ENCODE measurements at places on chromosomes 3 and 15.

- no peak for DNase-seq
Measured at GRCh38 chr15:99320374-99321215, 69.3 kb downstream of the LRRC28 start.

- no peak for DNase-seq
Measured at GRCh38 chr3:18241837-18242236, 183.3 kb downstream of the SATB1 start.

DNA sequence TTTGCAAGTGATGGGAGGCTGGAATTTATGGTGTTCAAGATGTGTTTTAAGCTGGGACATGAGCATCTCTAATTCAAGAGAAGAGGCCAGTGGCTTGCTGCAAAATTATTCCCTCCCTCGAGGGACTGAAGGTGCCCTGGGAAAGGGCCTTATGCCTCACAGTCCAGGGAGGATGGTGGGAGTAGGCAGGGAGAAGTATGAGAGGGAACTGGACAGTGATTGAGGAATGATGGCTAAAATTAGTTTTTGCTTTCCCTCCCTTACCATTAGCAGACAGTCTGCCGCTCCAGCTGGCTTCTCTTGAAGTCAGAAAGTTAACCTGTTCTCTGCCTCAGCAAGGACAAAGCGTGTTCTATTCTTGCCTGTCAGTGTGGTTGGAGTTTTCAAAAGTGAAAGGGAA lies 139.8 kb upstream of the SEMA6D start:
- no peak for DNase-seq

GRCh38 chr3:36804295-36805055 lies 40.1 kb upstream of the DCLK3 start:
- DNase-seq = no peak

DNA sequence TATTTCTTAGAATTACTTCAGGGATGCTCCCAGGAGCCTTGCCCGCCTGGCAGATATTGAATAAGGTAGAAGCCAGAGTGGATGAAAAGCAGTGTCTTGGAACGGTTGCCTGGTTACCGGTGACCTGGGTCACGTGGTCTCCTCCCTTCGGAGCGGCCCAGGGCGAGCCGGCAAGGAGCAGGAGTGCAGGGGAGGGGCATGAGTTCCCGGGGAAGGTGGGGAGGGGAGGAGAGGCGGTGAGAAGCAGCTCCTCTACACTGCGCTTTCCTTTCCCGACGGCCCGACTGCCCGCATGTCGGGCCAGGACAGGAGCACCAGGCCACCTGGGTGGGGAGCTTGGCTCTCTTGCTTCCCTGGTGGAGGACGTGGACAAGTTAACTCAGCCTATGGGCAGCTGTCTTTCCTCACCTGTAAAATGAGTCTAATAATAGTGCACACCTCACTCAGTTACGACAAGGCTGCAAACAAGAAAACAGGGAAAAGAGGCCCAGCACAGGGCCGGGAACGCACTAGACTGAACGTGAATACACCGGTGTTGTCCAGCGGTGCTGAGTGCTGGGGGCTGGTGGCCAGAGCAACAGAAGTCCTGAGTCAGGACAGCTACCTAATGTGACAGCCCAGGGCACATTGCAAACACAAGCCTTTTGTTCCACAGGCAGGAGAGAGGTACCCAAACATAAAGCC lies 198.3 kb downstream of the ADAMTS9 start:
- DNase-seq = peak; percentile 2

DNA sequence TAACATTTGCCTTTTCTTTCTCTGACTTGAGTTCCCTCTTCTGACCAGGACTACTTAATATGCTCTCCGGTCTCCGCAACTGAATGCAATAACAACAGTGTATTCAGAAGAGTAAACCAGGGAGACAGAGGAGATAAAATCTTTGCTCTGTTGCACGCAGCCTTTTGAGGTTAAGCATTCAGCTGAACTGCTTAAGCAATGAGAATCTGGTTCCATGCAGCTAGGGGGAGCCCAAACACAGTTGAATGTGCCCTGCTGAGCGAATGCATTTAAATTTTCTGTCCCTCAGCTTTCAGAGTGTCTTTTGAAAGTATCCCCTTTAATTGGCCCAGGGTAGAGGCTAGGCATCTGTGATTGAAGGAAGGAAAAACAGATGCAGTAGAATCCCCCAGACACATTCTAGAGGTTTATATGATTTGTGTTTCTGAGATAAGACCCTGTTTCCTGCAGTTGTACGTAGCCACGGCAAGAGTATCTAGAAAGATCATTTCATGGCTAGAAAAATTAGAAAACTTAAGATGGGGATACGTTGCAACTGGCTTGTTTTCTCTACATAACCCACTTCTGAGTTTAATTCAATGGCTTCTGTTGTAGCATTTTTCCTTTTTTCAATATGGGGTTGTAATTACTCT lies 309.6 kb downstream of the TUSC7 start:
- peak; percentile 38 for DNase-seq

DNA sequence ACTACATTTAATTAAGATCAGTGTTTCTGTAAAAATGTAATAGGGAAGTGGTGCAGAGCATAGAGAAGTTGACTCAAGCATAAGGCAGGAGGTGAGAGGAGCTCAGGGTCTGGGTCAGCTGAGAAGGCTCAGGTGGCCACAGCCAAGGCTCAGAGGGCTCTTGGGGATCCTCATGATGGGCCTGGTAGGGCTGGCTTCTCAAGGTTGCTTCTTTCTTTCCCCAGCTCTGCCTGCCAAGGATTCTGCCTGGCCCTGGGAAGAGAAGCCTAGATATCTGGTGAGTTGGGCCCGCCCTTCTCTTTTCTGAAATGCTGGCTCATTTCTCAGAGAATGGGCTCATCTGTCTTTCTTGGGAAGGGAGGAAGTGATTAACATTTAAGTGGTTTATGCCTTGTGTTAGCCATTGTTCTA lies 6.5 kb downstream of the ZNF589 start:
- DNase-seq = no peak
